Fibroblast of skin of right biceps (primary cell): ENCODE measurements at places on chromosomes 13 and 19.

DNA sequence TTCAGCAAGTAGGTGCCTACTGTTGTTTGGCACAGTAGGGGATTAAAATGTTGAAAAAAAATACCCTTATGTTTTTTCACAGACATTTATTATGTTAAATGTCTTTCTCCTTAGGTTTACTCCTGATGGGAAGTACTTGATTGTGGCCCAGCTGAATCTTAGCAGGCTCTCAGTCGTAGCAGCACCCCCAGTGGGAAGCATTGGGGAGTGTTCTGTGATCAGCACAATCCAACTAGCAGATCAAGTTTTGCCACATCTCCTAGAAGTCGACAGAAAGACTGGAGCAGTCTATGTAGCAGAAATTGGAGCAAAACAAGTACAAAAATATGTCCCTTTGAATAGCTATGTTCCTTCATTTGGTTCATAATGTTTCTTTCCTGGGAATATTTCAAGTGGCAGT, 9.3 kb downstream of the NHLRC3 start:
- DNase-seq, result no peak

GRCh38 chr13:75481176-75482069, 546 bp downstream of the TBC1D4 start:
- DNase-seq, result peak; percentile 28

- DNase-seq, result no peak
Observed at GRCh38 chr19:3099347-3100145, 5.4 kb downstream of the GNA11 start.

- DNase-seq, result no peak
Observed at GRCh38 chr13:76503766-76504165, 382.4 kb downstream of the KCTD12 start.

DNA sequence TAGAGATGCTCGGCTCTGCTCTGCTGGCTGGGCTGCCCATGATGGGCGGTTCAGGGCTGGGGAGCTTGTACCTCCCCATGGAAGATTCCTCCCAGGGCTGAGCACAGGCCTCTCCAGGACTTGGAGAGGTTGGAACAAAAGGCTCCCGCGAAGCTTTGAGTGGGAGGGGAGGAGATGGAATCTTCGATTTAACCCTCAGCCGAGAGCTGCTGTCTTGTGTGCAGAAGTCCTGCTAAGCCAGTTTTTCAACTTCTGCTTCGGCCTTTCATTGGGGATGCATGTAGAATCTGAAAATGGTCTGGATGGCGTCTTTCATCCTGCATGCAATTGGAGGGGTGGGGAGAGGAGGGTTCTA, 163.3 kb downstream of the KDM4B start:
- DNase-seq, result no peak

DNA sequence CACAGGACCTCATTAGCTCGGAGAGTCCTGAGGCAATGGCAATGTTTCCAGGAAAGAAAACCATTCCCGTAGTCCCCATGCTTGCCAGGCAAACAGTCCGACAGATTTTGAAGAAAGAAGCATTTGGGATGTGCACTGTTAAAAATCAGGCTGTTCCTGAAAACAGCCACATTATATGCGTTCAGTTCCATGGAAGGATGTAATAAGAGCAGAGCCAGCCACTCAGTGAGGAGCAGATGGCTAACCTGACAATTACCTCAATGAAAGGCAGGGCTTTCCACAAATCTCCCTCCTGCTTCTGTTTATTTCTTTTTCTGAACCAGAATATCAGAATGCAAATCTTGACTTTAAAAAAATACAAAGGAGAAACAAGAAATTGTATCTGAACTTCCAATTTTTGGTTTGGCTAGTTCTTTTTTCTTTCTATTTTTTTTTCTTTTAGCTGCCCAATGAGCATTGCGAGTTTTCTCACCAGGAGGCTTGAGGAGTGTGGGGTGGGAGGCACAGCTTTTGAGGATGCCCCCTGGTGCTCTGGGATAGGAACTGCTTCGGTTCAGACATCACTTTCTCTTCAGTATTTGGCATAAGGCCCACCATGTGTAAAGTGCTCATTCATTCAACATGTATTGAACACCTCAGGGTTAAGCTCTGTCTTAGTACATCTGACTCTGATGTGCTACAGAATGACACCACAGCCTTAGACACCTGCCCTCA, 124.2 kb downstream of the TBC1D4 start:
- peak; percentile 76 for DNase-seq

- DNase-seq, result no peak
Observed at GRCh38 chr13:73450583-73450982, 391.8 kb downstream of the KLF5 start.

DNA sequence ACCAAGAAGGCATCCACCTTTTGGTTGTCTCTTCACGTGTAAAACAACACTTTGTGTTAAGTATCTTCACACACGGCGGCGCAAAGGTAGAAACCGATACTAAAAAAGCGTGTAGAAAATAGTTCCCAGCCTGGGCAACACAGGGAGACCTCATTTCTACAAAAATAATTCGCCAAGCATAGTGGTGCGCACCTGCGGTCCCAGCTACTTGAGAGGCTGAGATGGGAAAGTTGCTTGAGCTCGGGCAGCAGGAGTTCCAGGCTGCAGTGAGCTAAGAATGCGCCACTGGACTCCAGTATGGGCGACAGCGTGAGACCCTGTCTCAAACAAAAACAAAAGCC, 573 bp upstream of the ERCC5 start:
- DNase-seq, result no peak

- no peak for DNase-seq
Observed at GRCh38 chr19:50972795-50973376, 3.5 kb upstream of the KLK6 start.

DNA sequence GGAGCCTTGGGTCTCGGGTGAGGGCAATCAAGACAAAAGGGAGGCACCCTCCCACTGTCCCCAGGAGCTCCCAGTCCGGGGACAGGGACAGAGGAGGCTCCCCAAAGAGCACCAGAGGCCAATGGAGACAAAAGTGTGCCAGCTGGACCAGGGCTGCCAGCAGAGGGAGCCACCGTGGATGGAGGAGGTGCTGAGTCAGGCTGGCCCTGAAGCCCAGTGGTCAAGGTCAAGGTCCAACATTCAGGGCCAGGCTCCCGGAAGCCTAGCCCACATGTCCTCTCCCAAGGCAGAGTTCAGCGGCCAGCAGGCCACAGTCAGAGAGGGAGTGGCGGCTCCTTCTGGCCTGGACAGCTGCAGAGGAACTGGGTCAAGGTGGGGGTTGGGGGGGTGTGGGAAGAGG, 8.4 kb downstream of the COL5A3 start:
- DNase-seq, result no peak

DNA sequence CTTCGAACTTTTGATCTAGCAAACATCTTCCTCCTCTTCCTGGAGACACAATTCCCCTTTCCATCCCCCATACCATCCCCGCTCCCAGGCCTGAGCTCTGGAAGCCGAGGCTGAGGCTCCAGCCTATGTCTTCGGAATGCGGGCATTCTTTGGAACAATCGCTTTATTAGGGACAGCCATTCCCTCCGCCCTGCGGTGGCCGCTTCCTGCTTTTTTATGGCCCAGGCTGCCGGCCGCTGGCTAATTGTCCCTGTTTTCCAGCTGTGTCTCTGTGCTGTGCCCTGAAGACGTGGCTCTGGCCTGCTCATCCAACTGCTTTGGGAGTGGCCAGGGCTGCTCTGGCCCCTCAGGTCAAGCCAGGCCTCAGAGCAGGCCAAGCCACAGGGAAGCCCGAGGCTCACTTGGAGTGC, 2.1 kb upstream of the CDX2 start:
- no peak for DNase-seq

GRCh38 chr19:8001995-8002849, 3.2 kb downstream of the ELAVL1 start:
- DNase-seq, result peak; percentile 71

GRCh38 chr19:1725100-1726064, 27.9 kb upstream of the ONECUT3 start:
- peak; percentile 58 for DNase-seq

DNA sequence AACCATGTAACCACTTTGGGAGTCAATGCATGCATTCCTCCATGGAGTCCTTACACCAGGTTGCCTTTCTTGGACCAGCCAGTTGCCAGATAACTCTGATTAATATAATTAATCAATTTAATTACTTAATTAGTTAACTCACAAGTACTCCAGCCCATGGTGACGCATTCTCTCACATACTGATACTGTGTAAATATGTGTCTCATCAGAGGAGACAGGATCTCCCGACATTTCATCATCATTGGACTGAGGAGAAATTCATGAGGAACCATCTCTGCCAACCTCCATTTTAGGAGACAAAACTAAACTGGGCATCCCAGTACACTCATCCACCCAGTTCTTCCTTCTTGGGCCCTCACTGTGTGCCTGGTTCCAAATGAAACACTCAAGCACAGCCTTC, 6.5 kb upstream of the CASP14 start:
- no peak for DNase-seq

GRCh38 chr13:19791953-19792537, 9.3 kb upstream of the PSPC1 start:
- DNase-seq, result no peak

DNA sequence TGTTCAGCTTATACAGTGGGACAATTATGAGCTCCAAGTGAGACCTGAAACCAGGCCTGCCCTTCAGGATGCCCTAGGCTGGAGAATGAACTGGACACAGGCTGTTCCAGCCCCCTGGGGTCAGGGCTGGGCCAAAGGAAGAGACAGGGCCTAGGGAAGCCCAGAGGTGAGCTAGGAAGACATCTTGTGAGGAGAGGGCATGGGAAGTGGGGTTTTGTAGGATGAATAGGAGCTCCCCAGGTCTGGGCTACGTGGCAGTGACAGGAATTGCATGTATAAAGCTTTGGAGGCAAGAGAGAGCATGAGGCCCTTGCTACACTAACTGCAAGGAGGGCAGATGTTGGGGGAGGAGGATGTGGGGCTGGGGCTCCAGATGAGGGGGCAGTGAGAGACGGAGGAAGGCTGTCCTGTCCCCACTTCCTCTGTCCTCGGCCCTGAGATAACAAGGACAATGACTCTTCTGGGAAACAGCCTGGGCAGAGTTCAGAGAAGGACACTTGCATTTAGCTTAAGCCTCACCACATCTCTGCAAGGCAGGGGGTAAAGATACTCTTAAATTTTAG, 1.5 kb upstream of the TBXA2R start:
- no peak for DNase-seq

- DNase-seq, result no peak
Observed at GRCh38 chr13:50460358-50460757, 383.1 kb downstream of the DLEU7 start.

DNA sequence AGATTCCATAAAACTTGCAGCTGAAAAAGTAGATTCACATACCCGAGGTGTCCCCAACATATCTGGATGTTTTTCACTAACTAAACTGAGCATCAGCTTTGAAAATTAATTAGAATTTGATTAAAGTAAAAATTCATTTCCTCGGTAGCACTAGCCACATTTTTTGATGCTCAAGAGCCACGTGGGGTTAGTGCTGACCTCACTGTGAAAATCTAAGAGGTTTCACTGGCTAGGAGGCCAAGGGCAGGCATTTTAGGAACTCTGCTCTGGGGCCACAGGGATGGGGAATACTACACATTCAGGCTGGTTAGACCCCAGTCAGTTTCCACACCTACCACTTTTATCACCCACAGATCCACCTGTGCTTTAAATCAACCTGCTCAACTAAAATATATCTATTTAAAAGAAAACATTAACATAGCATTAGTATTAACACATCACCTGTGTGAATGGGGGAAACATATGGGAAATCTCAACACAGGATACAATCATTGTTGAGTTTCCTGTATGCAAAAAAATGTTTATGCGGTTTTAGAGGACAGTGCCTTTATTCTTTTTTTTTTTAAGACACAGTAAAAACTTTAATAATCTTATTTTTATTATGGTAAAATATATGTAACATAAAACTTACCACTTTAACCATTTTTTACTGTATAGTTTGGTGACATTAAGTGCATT, 45.5 kb downstream of the BRD4 start:
- no peak for DNase-seq

DNA sequence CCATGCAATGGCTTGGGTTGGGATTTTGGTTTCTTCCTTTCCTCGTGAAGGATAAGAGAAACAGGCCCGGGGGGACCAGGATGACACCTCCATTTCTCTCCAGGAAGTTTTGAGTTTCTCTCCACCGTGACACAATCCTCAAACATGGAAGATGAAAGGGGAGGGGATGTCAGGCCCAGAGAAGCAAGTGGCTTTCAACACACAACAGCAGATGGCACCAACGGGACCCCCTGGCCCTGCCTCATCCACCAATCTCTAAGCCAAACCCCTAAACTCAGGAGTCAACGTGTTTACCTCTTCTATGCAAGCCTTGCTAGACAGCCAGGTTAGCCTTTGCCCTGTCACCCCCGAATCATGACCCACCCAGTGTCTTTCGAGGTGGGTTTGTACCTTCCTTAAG, 24.1 kb downstream of the SPC24 start:
- no peak for DNase-seq

GRCh38 chr13:44230736-44231135, 142.9 kb upstream of the SERP2 start:
- DNase-seq, result peak; percentile 30

- no peak for DNase-seq
Observed at GRCh38 chr19:41299046-41299754, 10.8 kb upstream of the CCDC97 start.

DNA sequence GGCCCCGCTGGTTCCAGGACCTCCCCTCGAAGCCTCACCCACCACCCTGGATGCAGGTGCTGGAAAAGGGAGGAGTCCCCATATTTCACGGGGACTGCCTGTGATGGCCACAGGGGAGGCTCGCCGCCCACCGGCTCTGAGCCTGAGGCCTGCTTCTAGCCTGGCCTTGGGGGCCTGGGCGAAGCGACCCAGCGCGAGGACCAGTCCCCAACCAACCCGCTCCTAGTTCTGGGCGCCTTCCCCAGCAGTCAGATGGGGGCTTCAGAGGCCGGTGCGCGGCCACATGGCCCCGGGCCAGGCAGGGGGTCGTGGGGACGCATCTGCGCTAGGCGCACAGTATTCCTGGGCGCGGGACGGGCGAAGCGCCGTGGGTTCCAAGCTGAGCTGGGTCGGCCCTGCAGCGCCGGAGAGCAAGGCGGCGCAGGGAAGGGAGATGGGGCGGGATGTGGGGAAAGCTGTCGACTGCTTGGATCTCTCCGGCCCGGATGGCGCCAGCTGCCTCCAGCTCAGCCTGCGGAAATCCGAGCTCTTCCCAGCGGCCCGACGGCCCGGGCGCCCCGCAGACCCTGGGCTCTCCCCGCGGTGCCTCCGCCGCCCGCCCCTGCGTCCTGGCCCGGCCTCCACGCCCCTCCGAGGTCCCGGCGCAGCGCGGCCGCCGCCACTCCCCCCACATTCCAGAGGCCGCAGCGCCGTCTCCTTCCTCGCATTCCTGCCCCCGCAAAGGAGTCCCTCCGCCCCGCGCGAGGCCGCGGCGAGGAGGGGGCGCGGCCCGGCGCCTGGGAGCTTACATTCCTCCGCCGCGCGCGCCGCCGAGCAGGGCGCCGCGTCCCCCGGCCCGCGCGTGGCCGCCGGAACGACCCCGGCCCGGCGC, at the start of gene WTIP:
TSS of gene WTIP (plus strand) at position 788 of the 871 bp plus-strand sequence. CDS start 217 bp downstream, outside the sequence.
- DNase-seq, result peak; percentile 95

- DNase-seq, result no peak
Observed at GRCh38 chr19:15282311-15282705, 50.0 kb downstream of the BRD4 start.

DNA sequence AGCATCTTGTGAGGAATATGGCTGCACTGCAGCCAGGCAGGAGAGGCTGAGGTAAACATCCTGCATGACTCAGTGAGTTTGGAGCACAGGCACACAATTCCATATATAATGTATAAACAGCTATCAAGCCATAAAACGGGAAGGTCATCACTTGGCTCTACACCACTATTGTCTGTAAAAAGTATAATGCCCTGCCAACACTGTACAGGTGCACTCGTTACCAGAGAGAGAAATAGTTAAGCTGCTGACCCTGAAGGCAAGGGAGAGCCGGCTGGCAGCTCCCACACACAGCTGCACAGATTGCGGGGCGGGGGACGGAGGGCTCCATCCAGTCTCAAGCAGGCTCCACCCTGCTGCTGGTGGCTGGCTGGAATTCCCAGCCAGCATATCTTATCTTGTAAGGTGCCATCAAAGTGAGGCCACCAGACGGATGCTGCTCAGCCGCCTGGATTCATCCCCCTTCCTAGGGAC, 668.1 kb downstream of the SLITRK5 start:
- DNase-seq, result no peak
